Eye (tissue), 1 donor: ENCODE measurements at places on chromosomes 1 and 21.

- DNase-seq, result no peak
Measured at GRCh38 chr1:87951852-87952251, 623.2 kb downstream of the LMO4 start.

DNA sequence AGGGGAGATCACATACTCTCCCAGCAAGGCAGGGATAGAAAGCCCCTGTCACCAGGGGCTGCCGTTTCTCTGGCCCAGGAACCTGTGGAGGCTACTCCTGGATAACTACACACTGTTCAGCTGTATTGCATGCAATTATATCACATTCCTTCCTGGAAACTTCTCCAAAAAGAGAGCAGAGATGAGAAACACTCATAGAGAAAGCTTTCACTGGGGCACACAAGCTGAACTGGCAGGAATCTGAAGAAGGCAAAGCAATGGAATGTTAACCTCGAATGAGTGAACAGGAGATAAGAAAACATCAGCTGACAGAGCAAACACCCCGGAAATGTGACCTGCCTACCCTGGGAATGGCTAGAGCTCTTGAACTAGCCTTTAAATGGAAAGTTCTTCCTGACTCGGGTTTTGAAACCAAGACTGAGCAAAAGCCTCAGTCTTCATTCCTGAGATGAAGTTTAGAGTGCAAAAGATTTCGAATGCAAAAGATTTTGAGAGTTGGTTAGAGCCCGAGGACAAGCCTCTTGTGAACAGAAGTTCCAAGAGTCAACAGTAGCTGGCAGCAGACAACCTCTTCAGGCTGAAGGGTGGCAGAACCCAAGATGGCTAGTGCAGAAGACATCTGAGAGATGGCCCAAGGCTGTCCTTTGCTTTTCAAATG, 32.3 kb downstream of the CCN1 start:
- peak; percentile 64 for DNase-seq

DNA sequence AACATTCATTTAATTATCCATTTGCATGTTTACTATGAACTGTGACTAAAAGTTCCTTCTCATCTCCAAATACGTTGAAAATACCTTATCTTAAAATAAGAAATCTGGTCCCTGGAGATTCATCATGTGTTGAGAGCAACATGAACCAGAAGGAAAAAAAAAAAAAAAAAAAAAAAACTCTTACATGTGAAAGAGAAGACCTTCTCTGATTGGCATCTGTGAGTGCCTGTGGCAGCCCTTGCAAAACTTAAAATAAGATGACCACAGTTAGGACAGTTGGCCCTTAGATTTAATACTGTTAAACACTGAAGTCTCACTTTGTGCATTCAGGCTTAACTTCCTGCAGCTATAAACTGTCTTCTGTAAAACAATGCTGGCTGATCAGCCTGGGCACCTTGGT, 1395.2 kb upstream of the ADGRL4 start:
- no peak for DNase-seq

- DNase-seq, result peak; percentile 80
Measured at GRCh38 chr1:31483012-31483946, 70.3 kb downstream of the SERINC2 start.

- DNase-seq, result peak; percentile 24
Measured at GRCh38 chr1:159005676-159006075, 4.0 kb upstream of the IFI16 start.

DNA sequence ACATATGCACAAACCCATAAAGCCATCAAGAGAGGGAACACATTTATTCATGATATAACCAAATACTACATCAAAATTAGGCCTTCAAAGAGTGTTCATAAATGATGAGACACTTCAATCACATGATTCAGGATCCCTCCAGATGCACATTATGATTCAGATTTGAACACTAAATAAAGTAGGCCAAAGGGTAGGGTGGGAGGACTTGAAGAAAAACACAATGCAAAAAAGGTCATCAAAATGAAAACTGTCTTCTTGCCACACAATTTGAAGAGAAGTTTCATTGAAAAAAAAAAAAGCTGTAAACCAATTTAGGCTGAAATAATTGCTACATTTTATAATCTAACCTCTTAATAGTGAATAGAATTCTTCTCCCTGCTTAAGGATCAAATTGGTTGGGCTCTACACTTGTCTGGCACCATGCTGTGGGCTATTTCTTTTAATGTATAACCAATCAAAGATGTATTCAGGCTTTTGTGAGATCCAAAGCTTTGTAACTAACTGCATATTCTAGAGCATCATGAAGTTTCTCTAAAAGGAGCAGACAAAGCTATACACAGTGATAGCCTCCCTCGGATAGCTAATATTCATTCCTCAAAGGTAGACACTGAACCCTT, 58.1 kb downstream of the ZSWIM5 start:
- DNase-seq, result peak; percentile 2

GRCh38 chr1:221032637-221033280, 153.5 kb downstream of the HLX start:
- no peak for DNase-seq

GRCh38 chr1:87318056-87318650, 10.5 kb upstream of the LMO4 start:
- no peak for DNase-seq

DNA sequence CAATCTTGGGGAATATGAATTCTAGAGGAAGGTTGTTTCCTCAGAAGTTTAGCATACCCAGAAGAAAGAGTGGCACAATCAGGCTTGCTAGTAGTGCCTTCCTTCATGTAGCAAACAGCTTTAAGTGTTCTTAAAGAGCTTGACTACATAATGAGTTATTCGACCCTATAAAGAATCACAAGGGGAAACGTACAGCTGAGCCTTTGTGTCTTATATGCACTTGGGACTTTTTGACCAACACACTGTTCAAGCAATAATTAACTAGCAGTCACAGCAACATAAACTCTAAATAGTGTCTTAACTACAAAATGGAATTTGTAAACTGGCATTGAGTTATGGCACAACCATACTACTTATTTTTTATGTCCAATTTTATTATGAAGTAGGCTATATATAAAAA, 86.1 kb downstream of the TTLL7 start:
- DNase-seq, result no peak

- DNase-seq, result peak; percentile 46
Measured at GRCh38 chr1:23169727-23170335, 1.2 kb upstream of the LUZP1 start.

GRCh38 chr1:81823082-81823481, 22.3 kb downstream of the ADGRL2 start:
- no peak for DNase-seq

DNA sequence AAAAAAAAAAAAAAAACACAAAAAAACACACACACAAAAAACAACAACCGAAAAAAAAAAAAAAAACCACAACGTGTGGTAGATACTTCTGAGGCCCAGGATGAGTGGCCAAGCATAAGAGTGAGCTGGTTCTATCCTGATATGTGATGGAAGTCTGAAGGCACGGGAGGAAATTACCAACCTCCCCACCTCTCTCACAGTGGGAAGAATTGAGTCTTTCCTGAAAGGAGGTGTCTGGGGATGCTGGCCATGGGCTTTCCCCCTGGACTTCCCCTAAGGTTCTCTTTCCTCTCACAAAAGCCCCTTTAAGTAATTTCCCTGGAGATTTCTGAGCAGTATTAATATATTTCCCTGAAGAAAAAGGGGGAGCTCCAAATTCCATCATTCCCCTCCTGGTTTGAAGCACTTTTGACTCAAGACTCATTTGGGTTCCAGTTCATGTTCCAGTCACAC, 5.2 kb downstream of the TMCC2 start:
- DNase-seq, result no peak

- peak; percentile 41 for DNase-seq
Measured at GRCh38 chr1:83531521-83532309, 467.2 kb downstream of the TTLL7 start.

- no peak for DNase-seq
Measured at GRCh38 chr1:42698081-42698813, 16.0 kb downstream of the YBX1 start.

GRCh38 chr1:240739754-240740153, 127.8 kb upstream of the GREM2 start:
- DNase-seq, result no peak

- DNase-seq, result no peak
Measured at GRCh38 chr1:56571448-56571847, 7.9 kb downstream of the PLPP3 start.

DNA sequence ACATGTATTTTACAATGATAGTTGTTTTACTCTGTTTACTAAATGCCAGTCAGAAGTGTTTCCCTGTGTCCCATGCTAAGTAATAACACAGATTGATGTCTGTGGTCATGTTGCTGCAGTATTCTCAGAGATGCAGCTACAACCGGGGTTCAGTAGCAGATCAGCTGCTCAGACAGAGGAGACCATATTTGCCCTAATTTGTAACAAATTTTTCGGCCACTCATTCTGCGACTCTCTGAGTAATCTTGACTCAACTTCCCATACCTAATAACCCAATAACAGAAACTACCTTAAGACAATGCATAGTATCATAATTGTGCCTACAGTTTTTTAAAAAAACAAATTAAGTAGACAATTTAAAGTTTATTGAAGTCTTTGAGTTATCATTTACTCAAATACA, 32.6 kb downstream of the NIBAN1 start:
- DNase-seq, result no peak
